ENCODE measurements at places on chromosomes 1 and 21.
A peak's percentile ranks its signal among the peaks of the same experiment; 100 is the strongest.

GRCh38 chr1:224333309-224333926 lies 3.4 kb upstream of the NVL start:
- DNase-seq = no peak

DNA sequence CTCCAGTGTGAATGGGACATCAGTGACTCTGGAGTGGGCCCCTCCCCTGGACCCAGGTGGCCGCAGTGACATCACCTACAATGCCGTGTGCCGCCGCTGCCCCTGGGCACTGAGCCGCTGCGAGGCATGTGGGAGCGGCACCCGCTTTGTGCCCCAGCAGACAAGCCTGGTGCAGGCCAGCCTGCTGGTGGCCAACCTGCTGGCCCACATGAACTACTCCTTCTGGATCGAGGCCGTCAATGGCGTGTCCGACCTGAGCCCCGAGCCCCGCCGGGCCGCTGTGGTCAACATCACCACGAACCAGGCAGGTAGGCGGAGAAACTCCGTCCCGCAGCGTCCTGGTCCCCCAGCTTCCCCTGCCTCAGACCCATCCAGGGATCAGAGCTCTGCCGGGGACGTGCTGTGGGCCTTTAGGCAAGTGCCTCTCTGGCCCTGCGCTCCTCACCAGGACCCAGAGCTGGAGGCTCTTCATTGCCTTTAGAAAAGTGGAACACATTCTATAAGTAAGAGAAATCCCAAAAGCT lies 25.7 kb downstream of the EPHA8 start:
- DNase-seq = no peak

DNA sequence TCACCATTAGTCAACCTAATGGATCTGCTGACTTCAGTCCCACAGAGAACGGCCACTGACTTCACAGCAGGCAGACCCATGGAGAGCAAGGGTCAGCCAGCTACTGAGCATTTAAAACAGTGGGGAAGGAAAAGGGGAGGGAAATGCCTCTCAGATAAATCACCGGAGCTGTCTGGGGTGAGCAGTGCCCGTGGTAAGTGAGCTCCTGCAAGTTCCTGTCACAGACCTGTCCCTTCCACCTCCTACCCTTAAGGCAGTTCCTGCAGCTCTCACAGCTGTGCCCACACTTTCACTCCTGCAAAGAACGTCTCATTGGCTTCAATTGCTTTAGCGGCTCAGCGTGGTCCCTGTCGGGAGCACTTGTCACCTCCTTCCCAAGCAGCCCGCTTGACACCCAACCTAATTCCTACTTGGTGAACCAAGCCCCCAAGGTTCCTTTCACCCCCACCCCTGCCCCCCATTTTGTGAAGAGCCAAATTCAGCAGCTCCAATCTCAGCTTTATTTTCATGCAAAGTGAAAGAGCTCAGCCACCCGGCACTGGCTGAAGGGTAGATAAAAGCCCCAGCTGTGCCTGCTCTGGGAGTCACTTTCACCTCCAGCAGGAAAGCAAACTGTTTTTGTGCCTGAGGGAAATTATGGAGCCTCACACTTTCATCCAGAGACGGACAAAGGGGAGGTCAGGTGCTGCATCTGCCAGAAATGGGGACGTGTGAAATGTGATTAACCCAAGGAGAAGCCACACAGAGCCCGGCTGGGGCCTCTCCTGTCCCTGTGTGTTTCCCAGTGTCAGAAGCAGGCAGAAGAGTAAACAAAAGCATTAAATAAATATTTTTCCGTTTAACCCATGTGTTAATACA lies 306.2 kb downstream of the TTLL7 start:
- no peak for DNase-seq

DNA sequence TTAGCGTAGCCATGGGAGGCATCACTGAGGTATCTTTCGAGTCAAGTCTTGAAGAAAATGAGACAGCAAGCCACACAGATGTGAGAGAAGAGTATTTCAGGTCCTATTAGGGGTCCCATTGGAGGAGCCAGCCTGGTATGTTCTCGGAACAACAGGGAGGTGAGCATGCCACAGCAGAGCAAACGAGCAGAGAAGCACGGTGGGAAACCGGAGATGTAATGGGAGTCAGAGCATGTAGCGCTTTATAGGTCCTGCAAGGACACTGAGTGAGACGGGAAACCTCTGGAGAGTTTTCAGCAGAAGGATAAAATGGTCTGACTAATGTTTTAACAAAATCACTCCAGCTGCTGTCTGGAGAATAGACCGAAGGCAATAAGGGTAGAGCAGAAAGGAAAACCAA lies 15.9 kb downstream of the H3-3A start:
- no peak for DNase-seq

- no peak for DNase-seq
These were observed 22.4 kb upstream of the HMGB4 start for GRCh38 chr1:33841494-33841893.

DNA sequence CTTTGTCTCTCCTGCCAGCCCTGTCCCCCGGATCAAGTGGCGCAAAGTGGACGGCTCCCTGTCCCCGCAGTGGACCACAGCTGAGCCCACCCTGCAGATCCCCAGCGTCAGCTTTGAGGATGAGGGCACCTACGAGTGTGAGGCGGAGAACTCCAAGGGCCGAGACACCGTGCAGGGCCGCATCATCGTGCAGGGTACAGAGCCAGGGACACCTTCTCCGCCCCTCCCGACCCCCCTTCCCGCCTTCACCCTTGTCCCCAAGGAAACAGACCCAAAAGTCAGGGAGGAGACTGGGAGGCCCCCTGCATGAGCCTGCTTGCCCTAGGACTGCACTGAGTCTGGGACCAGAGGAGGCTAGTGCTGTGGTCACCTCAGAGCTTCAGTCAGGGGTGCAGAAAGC lies 18.2 kb downstream of the CNTN2 start:
- no peak for DNase-seq

DNA sequence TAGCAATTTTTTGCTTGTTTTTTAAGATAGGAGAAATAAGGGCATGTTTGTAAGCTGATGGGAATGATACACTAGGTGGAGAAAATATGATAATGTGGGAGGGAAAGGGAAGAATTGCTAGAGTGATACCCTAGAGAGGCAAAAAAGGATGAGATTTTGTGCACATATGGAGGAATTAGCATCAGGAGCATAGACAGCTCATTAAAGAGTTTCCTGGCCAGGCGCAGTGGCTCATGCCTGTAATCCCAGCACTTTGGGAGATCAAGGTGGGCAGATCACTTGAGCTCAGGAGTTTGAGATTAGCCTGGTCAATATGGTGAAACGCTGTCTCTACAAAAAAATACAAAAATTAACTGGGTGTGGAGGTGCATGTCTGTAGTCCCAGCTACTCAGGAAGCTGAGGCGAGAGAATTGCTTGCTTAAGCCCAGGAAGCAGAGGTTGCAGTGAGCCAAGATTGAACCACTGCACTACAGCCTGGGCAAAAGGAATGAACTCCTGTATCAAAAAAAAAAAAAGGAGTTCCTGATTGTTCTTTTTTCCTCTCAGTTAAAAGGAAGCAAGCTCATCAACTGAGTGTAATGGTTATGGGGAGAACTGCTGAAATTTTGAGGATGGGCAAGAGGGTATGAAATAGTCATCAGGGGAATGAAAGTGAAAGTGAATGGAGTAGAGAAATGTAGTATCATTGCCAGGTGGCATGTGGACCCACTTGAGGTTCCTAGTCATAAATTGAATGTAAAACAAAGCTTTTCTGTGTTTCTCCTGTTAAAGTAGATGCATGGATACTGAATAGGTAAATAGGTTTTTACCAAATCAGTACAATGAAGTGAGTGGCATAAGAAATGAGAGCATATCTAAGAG lies 35.5 kb downstream of the SH3GLB1 start:
- DNase-seq = peak; percentile 33

GRCh38 chr1:209458921-209459320 lies 124.6 kb upstream of the CAMK1G start:
- DNase-seq = no peak

DNA sequence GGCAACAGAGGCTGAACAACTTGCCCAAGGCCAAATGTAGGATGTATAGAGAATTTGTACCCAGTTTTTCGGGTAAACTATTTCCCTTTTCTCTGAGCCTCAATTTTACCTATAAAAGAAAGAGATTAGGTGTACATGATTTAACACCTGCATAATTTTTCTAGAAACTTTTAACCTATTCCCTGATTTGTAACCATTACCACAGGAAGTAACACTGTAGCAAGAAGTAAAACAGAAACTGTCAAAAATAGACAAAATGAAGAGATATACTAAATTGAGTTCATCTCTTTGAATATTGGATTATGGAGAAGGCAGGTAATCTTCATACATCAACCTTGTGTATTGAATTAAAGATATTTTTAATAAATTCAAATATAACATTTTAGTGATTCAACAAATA lies 136.2 kb downstream of the ZC3H11B start:
- DNase-seq = no peak
